ENCODE measurements at places on chromosomes 5 and 9.

DNA sequence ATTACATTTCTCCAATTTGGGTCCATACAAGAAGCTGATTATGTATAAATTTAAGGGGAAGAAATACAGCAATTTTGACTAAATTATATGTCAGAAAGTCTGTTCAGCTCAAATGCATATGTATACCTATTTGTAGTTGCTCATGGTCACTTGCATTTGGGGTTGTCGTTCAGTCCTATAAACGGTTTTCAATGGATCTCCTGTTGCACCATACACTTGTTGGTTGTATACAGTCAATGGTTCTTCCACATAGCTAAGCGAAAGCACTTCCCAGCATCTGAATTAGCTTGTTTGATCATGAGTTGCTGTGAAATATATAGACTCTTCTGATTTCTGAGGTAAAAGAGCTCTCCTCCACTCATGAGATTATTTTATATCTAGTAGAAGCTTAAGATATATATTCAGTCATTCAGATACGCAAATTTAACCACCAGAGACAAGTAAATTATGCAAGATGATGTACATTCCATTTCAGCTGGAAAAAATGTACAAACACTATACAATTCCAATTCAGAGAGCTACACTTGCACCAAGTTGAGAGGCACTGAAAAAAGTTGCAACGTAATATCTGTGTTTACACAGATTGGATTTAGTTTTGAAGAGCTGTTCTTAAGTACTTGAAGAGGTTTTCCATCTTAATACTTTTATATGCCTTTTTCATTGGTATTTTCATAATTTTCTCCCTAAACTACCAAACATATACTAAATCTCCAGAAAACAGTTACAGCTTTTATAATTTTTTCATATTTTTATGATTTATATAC is 64.4 kb upstream of the POU5F2 start:
- DNase-seq: no peak

GRCh38 chr9:134985451-134985850 is 67.7 kb upstream of the FCN1 start:
- no peak for DNase-seq

- no peak for DNase-seq
Measured at GRCh38 chr5:179749857-179750508, 17.4 kb downstream of the MAML1 start.

- DNase-seq: no peak
Measured at GRCh38 chr9:1292384-1292783, 242.2 kb downstream of the DMRT2 start.

DNA sequence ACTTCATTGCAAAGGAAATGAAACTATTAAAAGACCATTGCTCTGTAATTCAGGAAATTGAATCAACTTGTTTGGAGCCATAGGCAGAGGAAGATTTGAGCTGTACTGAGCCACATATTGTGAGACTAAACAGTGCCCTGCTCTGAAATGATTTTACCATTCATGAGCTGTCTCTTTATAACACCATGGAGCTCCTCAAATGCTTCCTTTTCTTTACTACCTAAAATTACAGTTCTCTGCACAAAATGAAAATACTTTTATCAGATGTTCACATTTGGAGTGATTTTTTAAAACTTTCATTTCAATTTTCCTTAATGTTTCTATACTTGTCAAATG is 97.9 kb downstream of the NLN start:
- no peak for DNase-seq

GRCh38 chr9:16744394-16744793 is 126.1 kb downstream of the BNC2 start:
- no peak for DNase-seq

DNA sequence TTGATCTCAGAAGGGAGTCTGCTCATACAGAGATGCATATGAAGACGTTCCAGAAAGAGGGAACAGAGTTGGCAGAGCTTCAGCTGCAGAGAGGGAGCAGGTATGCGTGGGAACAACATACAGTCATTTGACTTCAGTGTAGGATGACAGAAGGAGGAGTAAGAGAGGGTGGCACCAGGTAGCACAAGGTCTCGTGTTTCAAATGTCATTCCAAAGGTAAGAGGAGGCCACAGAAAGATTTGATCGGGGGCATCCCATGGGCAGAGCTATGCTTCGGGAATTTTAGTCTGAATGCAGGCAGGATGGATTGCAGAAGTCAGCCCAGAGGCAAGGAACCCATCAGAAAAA is 367.1 kb downstream of the CDK5RAP2 start:
- DNase-seq: no peak

DNA sequence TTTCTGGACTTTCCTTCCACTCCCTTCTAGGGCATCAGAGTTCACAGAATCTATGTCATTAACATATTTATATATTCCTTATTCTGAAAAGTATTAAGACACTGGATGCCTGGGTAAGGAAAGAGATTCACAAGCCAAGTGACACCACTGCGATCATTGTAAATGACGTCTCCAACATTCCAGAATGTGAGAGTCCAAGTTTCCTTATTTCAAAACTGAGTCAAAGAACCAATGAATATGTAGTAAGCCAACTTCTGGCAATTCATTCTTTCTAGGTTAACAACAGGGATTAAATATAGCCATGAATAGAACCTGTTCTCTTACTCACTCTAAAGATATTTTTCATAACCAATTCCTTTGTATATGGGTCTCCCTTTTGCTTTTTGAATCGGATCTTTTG is 18.1 kb downstream of the RAI14 start:
- DNase-seq: no peak

DNA sequence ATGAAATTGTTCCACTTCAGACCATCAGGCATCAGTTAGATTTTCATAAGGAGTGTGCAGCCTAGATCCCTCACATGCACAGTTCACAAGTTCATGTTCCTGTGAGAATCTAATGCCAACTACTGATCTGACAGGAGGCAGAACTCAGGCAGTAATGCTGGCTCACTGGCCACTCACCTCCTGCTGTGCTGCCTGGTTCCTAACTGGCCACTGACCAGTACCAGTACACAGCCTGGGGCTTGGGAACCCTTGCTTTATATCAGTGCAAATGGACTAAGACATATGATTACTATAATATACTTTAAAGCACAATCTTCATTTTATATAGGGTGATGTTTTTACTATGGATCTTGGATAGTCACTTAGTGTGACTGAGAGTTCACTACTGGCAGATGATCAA is 259.2 kb downstream of the SLCO4C1 start:
- DNase-seq: no peak

DNA sequence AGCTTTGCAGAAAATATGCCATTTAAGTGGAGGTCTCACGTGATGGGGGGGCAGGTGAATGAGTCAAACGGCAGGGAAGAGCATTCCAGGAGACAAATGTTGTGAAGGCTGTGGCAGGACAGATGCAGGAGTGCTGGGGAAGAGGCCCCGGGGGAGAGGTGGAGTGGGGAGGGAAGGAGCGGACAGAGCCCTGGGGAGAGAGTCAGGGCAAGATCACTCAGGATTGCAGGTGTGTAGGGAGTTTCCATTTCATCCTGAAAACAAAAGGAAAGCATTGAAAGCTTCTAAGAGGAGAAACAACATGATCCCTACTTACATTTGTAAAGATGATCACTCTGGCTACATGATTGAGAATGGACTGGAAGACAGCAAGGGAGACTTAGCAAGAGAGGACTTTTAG is 323.3 kb downstream of the ASTN2 start:
- DNase-seq: no peak

GRCh38 chr9:4530375-4530774 is 40.1 kb downstream of the SLC1A1 start:
- no peak for DNase-seq

- no peak for DNase-seq
Measured at GRCh38 chr5:6920628-6921256, 207.5 kb downstream of the TENT4A start.

GRCh38 chr5:181120306-181120705 is 10.7 kb downstream of the OR2V1 start:
- DNase-seq: no peak
